DMS79 (cell line): ENCODE measurements at places on chromosomes 3 and 15.

GRCh38 chr3:70982700-70983140 is 600.8 kb downstream of the FOXP1 start:
- DNase-seq = no peak

GRCh38 chr3:154931484-154931883 is 148.6 kb upstream of the MME start:
- DNase-seq = no peak

- no peak for DNase-seq
These were observed 60.1 kb downstream of the ATP10A start for GRCh38 chr15:25803036-25803435.

- no peak for DNase-seq
These were observed 8.7 kb upstream of the ZNF589 start for GRCh38 chr3:48232232-48232631.

- peak; percentile 20 for DNase-seq
These were observed 36.1 kb downstream of the HMG20A start for GRCh38 chr15:77456746-77457145.

DNA sequence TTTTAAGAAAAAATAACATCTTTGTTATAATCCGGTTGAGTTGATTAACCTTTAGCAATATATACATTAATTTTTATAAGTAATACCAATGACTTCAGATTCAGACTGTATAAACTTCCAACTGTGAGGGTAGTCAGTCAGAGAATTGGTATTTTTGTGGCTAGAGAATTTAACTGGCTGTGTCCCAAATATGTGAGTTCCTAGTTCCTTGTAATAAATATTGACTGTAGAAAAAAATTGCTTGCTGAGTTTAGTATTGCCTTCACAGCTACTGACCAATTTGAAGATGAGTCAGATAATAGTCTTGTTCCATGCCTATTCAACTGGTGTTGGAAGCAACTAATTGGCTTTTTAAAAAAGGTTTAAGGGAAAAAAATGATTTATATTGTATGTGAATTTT is 210.8 kb downstream of the GAP43 start:
- no peak for DNase-seq

DNA sequence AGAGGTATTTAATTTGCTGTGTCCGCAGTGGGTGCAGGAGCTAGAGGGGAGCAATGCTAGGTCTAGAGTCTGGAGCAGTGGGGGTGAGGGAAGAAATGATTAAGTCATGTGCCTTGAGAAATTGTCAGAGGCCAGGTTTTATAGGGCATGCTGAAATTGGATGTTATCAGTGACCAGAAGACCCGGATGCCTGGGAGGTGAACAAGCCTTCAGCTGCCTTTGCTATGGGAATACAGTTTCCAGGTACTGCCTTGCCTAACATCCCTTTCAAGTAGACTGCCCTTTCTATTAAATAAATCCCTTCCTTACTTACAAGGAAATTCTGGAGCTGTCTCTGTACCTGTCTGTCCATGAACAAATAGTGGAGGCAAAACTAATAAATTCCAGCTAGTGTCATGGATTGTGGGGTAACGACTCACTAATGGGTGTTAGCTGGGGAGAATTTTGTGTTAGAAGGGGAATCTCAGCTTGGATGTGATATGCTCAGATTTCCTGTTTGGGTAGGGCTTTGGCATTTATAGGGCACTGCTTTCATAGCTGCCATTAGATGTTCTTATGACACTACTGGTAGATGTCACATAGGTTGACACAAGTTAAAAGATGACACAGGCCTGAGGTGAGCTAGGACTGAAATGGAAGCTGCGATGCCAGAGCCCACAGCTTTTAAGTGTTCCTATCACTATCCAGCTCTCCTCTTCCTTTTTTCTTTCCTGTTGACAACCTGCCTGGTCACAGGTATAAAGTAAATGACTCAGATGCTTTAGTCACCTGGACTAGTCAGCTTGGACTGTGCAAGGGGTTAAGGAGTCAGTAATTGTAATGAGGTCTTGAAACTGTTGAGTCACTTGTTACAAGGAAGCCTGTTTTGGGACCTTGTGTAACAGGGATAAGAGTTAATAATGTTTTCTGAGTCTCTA is 21.3 kb downstream of the CHD2 start:
- DNase-seq = no peak

GRCh38 chr15:42171122-42171521 is 14.7 kb upstream of the PLA2G4F start:
- no peak for DNase-seq

- peak; percentile 47 for DNase-seq
These were observed 341.3 kb upstream of the CFAP20DC start for GRCh38 chr3:59391131-59391530.

- peak; percentile 10 for DNase-seq
These were observed 17.1 kb downstream of the ZBED2 start for GRCh38 chr3:111577798-111578685.

DNA sequence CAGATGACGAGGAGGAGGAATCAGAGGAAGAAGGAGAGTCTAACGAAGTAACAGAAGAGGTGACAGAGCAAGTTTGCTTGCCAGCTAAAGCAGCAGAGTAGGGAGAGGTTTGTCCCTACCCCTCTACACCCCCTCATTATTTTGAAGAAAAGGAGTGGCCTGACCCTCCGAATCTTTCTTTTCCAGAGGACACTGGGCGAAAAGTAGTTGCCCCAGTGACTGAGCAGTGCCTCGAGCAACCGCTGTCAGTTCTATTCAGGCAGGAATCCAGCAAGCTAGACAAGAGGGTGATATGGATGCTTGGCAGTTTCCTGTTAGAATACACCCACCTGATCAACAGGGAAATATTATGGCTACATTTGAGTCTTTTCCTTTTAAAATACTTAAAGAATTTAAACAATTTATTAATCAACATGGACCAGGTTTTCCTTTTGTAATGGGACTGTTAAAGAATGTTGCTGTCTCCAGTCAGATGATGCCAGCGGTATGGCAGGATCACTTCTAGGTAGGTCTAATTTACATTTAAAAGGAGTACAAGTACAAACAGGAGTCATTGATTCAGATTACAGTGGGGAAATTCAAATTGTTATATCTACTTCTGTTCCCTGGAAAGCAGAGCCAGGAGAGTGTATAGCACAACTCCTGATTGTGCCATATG is 31.9 kb upstream of the ACVR2B start:
- no peak for DNase-seq

GRCh38 chr3:183812761-183813445 is 12.5 kb downstream of the MAP6D1 start:
- peak; percentile 71 for DNase-seq

DNA sequence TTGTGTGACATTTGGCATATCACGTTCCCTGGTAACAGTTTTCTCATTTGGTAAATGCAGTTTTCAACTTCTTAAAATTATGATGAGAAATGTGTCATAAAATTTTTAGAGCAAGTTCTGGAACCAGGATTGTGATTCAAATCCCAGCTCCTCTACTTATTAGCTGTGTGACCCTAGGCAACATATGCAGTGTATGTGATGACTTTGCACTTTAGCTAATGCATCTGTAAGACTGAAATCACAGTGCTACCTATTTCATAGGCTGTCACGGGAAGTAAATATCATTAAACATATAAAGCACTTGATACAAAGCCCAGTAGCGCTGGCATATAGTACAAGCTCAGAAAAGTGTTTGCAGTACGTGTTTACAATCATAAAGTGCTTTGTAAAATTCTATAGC is 419.4 kb downstream of the GRM7 start:
- DNase-seq = no peak

GRCh38 chr3:126022741-126023359 is 53.9 kb downstream of the ROPN1B start:
- no peak for DNase-seq

- DNase-seq = no peak
These were observed 116.9 kb downstream of the DCLK3 start for GRCh38 chr3:36647423-36647853.

DNA sequence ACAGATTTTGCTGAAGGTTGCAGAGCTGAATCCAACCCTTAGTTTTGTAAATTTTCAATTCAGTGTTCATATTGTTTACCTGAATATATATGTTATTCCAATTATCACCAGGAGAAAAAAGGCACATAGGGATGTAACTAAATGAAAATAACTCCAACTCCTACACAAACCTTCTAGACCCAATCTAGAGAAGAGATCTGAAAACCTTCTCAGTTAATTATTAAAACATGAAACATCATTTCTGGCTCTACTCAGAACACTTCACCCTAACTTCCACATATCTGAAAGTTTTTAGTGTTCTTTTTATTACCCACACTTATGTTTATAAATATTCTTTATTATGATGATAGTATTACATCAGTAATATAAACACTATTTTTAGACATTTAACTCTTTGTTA is 76.6 kb downstream of the LRRFIP2 start:
- DNase-seq = no peak
